ENCODE measurements at places on chromosomes 2 and 18.

DNA sequence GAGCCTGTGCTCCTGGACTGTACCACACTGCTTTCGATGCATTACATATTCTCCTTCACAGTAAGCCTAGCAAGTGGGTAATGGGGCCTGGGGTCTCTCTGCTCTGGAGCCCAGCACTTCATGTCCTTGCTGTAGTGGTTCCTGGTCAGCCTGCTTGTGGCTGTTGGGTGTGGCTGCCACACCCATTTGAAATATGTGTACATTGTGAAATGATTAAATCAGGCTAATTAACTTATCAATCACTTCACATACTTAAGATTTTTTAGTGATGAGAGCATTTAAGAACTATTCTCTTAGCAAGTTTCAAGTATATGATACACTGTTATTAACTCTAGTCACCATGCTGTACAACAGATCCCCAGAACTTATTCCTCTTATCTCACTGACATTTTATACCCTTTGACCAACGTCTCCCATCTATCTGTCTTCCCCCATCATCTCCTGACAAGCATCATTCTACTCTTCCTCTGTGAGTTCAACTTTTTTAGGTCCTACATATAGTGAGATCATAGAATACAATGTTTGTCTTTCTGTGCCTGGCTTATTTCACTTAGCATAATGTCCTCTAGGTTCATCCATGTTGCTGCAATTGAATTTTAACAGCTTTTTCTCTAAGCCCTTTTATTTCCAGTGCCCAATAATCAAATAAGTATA, 92.1 kb downstream of the LYPD6 start:
- DNase-seq = no peak

DNA sequence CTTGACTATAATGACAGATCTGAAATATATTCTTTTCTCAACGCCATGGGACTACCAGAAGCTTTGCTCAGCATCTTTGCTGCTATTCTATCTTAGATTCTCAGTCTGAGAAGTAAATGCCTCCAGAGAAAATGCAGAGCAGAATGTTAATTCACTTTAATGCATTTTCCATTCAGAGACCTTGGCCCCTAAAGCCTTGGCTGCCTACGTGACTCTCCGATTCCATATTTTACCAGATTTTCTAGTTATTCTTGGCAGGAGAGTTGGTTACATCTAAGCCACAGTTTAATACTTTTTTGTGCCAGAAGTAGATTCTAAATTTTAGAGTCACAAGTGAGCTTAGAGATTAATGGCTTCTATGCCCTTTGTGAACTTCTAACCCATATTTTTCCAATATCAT, 837.1 kb upstream of the POU3F3 start:
- no peak for DNase-seq

DNA sequence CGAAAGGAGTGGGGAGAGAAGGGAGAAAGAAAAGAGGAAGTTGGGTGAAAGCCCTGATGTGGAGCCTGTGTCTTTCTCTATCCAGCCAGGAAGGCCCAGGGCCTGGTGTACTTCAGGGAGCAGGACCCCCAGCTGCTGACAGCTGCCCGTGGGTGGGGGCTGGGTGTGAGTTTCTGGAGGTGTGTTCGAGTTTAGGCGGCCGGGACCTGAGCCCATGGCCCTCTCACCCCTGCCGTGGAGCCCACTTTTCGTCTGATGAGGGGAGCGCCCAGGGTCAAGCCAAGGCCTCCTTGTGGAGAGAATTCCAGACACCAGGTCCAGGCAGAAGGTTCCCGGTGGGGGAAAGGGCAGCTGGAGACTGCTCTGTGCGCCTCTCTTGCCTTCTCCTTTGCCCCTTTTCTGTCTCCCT, 2.2 kb downstream of the SIX3 start:
- DNase-seq = no peak

- DNase-seq = no peak
These were observed 93.1 kb downstream of the TNFRSF11A start for GRCh38 chr18:62418258-62418657.

DNA sequence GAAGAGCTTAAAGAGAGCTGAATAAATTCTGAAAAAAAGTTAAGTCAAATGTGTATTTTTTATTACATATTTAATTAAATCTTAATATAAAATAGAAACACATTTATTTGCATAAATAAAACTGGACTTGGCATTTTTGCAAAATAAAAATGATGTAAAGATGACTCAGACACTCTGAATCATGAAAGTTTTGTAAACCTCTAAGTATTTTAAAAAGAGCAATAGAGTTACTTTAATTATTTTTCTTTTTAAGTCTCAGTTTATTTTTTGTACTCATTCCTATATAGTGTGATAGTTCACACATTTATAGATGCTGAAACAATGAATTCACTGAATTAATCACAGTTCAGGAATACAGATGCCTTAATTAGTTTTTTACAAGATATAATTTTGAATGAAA, 109.9 kb upstream of the DTNA start:
- DNase-seq = no peak

- DNase-seq = no peak
These were observed 172.9 kb downstream of the NDUFA10 start for GRCh38 chr2:239852272-239852671.

- no peak for DNase-seq
These were observed 204.6 kb upstream of the TNP1 start for GRCh38 chr2:217064234-217065011.

- DNase-seq = no peak
These were observed 7.1 kb downstream of the NEURL3 start for GRCh38 chr2:96498021-96498431.

Data from 8988T (cell line).